Stimulated activated CD4-positive, alpha-beta T cell treated with anti-CD3 and anti-CD28 coated beads, Interleukin-1b, Interleukin-23, amount 100 ng/mL, for 1 hour (primary cell): ENCODE measurements at places on chromosomes 3 and 15.

GRCh38 chr3:133829310-133829707, 23.7 kb downstream of the SRPRB start:
- DNase-seq = no peak

- DNase-seq = no peak
Observed at GRCh38 chr3:114887806-114888205, 259.3 kb downstream of the ZBTB20 start.

DNA sequence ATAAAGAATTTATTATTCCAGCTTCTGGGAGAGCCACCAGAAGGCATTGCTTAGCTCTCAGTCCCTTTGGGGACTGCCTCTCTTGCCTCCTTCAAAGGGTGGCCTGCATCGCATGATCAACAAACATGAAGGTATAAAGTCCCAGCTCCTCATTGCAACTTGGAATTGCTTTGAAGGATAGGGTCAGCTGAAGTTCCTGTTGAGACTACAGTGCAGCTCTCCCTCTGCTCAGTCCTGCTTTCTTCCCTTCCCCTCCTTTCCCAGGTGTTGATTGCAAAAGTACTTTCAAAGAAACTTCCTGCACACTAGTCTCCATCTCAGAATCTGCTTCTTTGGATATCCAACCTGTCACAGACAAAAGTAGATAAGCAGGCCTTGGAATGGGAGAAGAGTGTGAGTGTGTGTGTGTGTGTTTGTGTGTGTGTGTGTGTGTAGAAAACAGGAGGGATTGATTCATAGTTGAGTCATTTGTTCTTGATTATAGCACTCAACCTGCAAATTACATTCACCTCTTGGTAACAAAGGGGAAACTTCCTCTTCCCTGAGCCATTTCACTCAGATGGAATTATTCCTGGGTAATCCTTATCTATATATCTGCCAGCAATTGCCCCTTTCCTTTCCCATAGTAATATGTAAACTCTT, 13.7 kb downstream of the CCR8 start:
- DNase-seq = no peak

- DNase-seq = no peak
Observed at GRCh38 chr3:177982034-177982433, 554.2 kb upstream of the KCNMB2 start.

- DNase-seq = no peak
Observed at GRCh38 chr3:150391161-150391560, 16.9 kb upstream of the TSC22D2 start.

DNA sequence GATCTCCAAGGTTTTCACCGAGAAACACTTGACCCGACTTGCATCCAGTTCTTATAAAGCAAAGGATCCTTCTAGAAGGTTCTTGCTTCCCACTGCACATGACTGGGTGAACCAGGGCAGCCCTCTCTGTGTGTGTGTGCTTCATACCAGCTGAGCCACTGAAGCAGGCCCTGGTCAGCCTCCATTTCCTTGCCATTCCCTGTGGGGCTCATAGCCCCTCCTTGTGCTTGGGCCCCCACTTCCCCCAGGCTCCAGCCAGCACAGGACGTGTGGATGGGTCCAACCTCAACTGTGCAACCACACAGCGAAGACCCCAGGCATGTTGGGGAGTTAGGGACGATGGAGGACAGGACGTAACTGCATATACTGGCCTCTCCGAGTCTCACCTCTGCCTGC, 15.5 kb downstream of the KLF15 start:
- no peak for DNase-seq

GRCh38 chr3:193813501-193813830, 220.5 kb downstream of the OPA1 start:
- no peak for DNase-seq

DNA sequence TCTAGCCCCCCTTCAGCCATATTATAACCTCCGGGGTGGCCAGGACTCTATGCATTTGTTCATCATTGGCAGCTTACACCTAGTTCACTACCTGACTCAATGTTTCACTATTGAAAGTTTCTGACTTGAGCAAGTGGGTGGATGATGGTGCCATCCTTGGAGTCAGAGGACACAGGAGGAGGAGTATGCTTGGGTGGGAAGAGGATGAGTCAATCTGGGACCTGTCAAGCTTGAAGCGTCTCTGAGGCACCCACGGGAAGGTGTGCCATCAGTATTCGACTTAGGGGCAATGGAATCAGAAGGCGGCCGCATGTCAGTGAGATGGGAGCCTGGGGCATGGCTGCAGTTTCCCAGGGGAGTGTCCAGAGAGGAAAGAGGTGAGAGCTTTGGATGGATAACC, 133.3 kb downstream of the EPHB1 start:
- no peak for DNase-seq

DNA sequence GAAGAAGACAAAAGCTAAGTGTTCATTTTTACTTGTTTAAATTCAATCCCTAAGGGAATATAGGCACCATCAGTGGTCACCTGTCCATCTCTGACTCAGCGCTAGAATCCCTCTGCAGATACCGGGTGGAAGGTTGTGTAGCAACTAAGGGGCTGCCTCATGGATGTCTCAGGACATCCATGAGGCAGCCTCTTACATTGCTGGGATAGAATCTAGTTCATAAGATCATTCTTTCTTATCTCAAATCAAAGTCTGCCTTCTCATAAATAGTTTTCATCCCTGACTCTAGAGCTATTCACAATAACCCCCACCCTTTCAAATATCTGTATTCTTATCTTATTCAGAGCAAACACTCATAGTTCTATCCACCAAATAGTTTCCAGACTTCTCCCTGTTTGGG, 38.1 kb downstream of the HSPBAP1 start:
- DNase-seq = no peak

DNA sequence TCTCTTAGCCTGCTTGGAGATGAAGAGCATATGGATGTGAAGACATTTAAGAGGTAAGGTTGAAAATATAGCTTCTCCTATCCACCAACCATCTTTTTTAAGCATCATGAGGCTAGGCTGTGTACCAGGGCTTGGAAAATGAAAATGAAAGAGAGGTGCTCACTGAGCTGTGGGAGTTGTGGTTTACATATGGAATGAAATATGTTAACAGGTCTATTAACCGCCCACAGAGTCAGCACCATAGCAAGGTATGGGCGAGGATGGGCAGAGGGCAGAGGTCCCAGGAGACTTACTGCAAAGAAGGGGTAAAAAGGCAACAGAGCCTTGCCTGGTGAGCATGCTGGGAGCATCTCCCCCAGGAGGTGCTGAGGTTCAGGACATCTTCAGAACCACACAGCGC, 273.1 kb downstream of the GABRG3 start:
- no peak for DNase-seq

DNA sequence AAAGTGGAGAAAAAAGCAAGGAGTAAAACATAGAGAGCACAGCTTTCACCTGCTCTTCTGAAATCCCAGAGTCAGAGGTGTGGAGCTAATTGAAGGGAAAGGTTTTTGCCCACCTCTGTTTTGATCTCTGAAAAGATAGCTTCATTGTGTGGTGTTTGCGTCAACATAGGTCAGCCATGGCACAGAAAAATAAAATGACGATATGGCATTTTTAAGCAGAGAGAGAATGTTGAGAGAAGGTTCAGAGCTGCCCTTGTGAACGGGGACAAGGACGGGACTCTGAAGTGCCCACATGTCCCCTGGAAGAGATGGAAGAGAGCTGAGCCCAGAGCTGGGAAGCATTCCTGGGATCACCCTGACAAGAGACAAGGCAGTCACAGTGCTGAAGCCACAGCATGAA, 249.4 kb upstream of the PLSCR5 start:
- DNase-seq = no peak

DNA sequence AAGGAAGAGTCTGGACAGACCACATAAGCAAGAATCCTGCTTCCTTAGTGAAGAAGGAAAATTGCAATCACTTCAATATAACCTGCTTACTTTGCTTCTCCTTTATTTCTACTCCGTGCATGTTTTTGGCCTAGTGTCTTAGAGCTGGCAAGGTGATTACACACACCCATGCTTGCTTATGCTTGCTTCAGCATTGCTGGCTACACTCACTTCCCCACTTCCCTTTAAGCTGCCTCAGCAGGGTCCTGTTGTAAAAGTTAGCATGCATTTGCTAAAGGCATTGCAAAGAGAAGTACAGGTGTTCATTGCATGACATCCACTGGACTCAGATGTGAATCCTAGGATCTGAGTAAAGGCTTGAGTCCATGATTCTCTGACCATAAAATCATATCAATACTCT, 47.5 kb upstream of the STT3B start:
- no peak for DNase-seq

GRCh38 chr3:179410331-179410730, 40.9 kb downstream of the GNB4 start:
- DNase-seq = no peak

GRCh38 chr3:132321304-132321703, 4.1 kb downstream of the ACP3 start:
- no peak for DNase-seq

- no peak for DNase-seq
Observed at GRCh38 chr3:153246331-153246730, 84.3 kb downstream of the RAP2B start.

DNA sequence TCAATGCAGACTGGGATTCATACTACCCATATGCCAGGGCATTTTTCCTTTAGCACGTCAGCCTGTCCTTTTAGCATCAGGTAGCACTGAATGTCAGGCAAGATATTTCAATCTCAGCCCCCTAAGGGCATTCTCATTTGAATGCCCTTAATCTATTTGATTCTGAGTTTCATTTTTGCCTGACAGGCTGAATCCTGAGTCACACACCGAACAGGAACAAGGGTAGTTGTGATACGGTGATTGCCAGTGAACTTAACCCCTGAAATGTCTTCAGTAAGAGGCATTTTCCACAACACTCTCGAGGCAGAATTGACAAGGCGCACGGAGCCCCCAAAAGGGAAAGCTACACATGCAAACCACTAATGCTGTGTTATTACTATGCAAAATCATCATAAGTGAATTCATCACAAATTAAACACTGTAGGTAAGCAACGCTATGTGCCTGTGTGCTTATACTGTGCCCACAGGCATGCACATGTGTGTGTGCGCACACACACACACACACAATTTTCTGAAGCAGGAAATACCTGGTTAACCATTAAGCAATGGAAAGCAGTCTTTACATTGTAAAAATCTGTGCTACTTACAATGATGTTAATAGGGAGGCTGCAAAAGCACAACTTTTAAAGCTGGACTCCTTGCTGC, 130.4 kb downstream of the ZNF385D start:
- no peak for DNase-seq

DNA sequence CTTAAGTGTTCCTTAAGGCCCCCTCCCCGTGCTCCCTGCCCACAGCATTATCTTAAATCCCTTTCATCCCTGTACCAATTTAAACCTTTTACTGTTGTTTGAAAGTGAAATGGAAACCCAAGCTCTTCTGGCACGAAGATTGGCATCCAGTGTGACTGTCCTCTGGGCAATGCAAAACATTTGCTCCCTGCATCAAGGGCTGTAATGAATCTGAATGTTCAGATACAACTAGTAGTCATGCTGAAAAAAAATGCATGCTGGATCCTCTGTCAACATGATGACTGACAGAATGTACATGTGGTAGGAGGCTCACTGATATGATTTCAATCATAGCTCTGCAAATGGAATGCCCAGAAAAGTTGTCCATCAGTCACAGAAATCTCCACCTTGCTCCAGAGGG, 8.1 kb upstream of the CDIN1 start:
- no peak for DNase-seq

DNA sequence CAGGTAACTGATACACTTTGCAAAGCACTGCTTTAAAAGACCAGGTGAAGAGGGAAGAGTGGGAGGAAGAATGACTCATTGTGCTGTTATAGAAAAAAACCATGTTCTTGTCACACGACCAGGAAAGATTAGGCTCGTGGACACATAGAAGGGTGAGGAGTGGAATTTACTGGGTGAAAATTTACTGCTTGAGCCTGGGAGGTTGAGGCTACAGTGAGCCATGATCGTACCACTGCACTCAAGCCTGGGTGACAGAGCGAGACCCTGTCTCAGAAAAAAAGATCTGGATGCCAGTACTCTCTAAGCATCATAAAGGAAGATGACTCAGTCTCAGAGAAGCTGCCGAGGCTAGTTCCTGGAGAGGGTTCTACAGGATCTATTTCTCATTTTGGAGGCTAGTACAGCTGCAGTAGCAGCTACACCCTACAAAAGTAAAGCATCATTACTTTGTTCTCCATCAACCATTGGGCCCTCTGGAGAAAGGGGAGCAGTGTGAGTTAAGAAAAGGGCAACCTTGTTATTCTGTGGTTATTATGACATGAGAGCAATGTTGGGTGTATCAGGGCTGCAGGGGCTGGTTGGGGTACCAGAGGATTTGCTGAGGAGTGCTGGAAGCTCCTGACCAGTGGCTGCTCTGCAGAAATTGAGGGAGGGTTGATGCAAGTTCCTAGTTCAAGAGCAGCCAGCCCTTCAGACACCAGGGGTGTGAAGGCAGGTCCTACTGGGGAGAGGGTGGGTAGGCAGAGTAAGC, 75.4 kb downstream of the CMTM8 start:
- DNase-seq = no peak

DNA sequence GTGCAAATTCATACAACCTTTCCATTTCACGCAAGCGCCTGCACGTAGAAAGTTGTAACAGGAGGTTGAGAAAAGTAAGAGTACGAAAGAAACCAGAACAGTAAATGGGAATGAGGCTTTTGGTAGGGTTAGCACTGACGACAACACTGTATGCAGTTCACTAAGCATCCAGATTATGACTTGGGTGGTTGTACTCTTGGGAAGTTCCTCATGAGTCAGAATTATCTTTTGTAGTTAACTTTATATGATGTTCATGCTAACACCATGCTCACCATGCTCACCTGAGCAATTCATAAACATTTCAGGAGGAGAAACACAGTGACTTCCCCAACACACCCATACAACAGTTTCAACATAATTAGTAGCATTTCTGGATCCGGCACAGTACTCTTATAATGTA, 3.0 kb upstream of the LPP start:
- DNase-seq = no peak

GRCh38 chr15:37877851-37878741, 56.3 kb upstream of the TMCO5A start:
- DNase-seq = no peak

DNA sequence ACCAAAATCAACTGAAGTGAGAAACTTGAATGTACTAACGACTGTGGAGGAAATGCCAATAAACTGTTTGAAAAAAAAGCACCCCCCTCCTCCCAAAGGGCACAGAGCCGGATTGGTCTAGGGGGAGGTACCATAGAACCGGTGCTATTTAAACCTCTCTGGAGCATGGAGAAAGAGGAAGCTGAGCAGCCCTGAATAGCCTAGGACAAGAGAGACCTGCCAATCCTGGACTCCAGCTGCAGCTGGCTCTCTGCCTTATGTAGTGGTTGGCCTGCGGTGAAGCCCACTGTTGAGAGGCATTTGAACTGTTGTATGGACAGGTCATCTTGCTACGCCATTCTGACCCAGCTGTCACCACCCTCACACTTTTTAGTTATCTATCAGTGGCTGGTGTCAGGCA, 1.5 kb upstream of the SH3GL3 start:
- DNase-seq = no peak

- no peak for DNase-seq
Observed at GRCh38 chr15:59736181-59736580, 47.1 kb upstream of the BNIP2 start.

GRCh38 chr3:170475092-170475685, 56.5 kb downstream of the CLDN11 start:
- no peak for DNase-seq
